Cortex of kidney (tissue), 1 donor: ENCODE measurements at places on chromosomes 11 and 22.

GRCh38 chr22:17580441-17581031 lies 17.2 kb downstream of the SLC25A18 start:
- no peak for DNase-seq

GRCh38 chr11:68532727-68533369 lies 72.3 kb downstream of the PPP6R3 start:
- DNase-seq, result no peak

DNA sequence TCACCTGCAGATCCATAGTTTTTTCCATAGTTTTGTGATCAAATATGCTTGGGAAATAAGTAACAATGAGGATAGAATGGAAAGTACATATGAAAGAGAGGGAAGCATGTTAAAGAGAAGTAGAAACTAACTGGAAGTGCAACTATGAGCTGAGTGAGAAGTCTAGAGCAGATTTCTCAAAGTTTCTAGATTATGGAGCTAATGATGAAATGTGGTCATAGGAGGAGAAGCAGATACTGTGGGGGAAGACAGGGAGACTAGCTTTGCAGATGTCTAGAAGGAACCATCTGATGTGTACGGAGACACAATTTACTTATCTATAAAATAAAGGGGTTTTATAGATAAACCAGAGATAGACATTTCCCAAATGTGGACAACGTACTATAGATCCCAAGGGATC lies 37.1 kb downstream of the RELT start:
- no peak for DNase-seq

GRCh38 chr11:10899121-10899830 lies 41.4 kb upstream of the ZBED5 start:
- no peak for DNase-seq

GRCh38 chr11:106012744-106013143 lies 9.3 kb downstream of the MSANTD4 start:
- DNase-seq, result no peak

DNA sequence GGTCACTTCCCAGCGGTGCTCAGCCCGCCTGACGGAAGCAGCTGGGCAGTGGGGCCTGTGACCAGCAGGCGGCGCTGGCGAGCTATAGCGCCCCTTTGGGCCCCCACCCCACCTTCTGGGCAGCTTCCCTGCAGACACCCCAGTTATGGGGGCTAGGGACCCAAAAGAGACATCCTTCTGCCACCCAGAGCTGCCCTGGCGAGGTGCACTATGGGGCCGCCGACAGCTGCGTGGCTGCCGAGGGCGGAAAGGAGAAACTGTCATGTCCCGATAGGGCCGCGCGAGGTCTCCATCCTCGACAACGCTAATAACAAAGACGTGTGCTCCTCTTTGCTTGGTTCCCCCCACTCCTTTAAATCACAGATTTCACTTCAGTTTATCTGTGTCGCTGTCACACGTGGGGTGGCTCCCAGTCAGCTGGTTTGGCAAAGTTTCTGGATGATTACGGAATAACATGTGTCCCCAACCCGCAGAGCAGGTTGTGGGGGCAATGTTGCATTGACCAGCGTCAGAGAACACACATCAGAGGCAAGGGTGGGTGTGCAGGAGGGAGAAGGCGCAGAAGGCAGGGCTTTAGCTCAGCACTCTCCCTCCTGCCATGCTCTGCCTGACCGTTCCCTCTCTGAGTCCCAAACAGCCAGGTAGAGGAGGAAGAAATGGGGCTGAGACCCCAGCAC lies 673 bp upstream of the MYO7A start:
- DNase-seq, result no peak

DNA sequence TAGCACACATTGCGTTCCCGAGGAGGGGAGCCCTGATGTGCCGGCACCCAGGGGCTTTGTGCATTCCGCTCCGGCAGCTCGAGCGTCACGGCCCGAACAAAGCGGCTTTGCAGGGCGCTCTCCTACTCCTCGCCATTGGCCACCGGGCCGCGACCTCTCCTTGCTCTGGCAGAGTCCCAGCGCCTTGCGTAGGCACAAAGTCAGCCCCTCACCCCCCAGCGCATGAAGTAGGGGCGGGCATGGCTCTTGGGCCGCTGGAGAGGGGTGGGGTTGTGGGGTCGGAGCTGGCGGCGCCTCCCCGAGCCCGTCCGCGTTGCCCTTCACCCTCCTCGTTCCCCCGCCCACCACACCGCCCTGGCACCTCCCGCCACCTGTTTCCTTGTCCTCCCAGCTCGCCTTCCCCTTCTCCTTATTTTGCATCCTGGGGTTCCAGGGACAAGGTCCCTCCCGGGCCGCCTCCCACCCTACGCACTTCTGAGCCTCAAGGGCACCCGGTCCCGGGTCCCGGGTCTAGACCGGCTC lies 753 bp upstream of the PPARA start:
- DNase-seq, result no peak

GRCh38 chr11:472816-473215 lies 22.7 kb downstream of the PTDSS2 start:
- no peak for DNase-seq

DNA sequence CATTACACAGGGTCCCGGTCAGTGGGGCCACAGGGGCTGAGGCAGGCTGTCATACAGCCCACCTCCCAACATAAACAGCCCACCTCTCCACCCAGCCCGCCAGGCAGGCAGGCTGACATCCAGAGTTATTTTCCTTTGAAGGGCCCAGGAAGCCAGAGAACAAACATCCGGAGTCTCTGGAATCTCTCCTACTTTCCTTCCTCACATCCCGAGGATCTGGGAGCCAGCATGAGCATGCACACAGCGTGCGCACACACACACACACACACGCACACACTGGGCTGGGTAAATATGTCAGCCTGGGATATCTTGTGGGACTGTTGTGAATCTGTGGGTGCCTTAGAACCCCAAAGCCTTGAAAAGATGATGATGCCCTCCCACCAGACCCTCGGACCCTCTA lies 55.4 kb downstream of the PDE2A start:
- no peak for DNase-seq

GRCh38 chr11:132080127-132080526 lies 709.7 kb downstream of the NTM start:
- DNase-seq, result no peak

DNA sequence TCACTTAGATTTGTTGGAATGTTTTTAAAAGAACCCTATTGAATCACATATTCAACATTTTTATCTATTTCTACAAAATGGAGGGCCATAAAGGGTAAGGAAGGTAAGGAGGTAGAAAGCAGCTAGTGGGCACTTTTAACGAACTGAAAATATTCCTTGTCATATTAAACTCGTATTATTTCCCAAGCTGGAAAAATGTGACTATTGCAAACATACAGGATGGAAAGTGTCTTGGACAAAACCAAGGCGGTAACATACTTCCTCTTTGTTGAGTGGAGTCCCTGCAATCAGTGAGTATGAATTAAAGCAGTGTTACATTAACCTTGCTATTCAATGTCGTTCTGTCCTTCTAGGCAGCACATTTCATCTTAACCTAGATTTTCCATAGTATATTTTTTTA lies 165.6 kb downstream of the RCN1 start:
- no peak for DNase-seq

- DNase-seq, result no peak
Observed at GRCh38 chr11:47714554-47715081, 551 bp downstream of the AGBL2 start.

- no peak for DNase-seq
Observed at GRCh38 chr11:64538501-64538951, 52.5 kb upstream of the SLC22A12 start.

GRCh38 chr11:15800111-15800800 lies 556.1 kb downstream of the SOX6 start:
- no peak for DNase-seq

DNA sequence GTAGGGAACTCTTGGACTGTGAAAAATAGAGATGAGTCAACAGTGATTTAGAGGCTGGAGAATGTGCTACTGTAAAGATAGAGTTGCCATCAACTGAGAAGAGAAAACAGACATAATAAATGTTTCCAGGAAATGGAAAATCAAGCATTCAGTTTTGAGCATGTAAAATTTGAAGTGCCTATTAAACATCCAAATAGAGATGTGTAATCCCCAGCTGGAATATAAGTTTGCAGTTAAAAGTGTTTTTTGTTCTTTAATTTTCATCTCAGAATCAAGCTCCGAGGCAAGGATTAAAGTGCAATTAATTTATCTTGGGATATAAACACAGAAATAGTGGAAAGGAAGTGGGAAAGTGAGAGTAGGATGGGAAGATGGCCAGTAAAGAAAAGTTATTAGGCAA lies 666.0 kb upstream of the RAG2 start:
- DNase-seq, result no peak

- DNase-seq, result no peak
Observed at GRCh38 chr11:105236664-105237063, 97.1 kb upstream of the CARD18 start.

- DNase-seq, result no peak
Observed at GRCh38 chr11:86978756-86979608, 23.8 kb upstream of the FZD4 start.

DNA sequence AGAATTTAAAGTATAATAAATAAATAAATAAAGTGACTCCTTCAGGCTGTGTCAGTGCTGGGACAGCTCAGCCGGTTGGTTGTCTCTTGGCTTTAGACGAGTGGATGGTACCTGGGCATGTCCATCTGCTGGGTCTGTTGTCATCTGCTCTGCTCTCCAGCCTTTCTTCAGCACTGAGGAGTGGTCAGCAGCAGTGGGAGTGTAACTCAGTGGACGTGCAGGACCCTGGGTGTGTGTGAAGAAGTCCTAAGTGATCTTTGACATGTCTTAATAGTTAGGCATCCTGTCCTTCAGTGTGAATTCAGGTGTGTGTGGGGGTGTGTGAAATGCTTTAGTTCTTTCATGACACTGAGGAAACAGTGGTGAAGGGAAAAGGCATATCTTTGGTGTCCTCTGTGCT lies 24.3 kb downstream of the AMOTL1 start:
- DNase-seq, result no peak

- DNase-seq, result no peak
Observed at GRCh38 chr11:69442807-69443137, 38.7 kb upstream of the LINC01488 start.

- no peak for DNase-seq
Observed at GRCh38 chr11:77547863-77548551, 41.7 kb upstream of the AQP11 start.
